ENCODE measurements at places on chromosomes 16 and 17.

GRCh38 chr16:16096121-16096857 is 127.0 kb downstream of the ABCC6 start:
- DNase-seq = no peak

GRCh38 chr16:54055864-54056263 is 230.7 kb downstream of the IRX3 start:
- no peak for DNase-seq

DNA sequence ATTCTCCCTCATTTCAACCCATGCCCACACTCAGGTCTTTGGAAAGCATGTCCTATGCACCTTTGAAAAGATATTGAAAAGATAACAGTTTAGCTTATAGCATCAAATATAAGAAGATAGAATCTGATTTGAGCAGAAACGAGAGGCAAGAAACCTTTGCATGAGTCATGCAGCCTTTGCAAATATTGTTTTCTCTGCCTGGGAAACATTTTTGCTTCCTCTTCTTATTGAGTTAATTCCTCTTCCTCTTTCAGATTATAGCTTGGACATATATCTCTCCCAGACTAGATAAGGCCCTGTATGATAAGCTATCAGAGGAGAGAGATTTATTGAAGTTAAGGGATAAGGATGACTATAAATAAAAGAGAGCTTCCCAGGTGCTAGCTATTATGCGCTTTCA is 46.1 kb upstream of the KCNJ2 start:
- no peak for DNase-seq

DNA sequence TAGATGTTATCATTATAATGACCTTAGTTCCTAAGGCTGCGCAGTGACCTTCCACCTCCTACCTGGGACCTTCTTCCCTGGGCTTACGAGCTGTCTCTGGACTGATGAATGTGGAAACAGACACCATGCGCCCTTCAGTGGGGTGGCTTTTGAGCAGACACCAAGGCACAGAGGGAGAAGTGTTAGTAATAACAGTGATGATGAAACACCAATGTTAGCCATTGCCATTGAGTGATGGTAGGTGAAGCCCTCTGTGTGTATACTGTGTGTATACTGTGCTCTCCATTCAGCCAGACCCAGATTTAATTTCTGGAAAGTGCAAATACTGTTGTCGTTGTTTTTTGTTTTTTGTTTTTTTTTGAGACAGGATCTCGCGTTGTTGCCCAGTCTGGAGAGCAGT is 44.5 kb downstream of the CLEC16A start:
- DNase-seq = no peak

DNA sequence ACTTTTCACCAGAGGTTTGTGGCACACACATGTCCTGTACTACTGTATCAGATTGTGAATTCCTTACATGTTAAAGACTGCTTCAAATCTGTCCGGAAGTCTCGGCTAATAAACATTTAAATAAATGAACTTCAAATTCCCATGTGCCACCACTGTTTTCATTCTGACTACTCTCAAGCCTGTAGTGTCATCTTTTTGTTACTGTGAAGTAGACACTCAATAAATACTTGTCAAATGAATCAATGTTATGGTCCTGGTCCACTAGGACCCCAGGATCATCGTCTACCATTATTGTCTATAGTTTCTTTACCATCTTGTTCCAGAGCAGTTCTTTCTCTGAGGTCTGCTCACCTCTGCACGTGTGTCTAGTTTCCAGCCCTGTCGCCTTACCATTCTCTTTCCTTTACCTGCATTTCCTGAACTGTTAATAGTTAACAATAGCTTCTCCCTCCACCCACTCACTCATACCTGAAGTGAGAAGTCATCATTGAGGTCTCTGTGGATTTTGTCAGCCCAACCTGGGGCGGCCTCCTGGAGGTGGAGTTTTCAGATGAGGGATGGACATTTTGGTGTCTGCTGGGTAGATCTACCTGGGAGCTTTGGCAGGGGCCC is 333.0 kb downstream of the SEC14L1 start:
- DNase-seq = no peak

DNA sequence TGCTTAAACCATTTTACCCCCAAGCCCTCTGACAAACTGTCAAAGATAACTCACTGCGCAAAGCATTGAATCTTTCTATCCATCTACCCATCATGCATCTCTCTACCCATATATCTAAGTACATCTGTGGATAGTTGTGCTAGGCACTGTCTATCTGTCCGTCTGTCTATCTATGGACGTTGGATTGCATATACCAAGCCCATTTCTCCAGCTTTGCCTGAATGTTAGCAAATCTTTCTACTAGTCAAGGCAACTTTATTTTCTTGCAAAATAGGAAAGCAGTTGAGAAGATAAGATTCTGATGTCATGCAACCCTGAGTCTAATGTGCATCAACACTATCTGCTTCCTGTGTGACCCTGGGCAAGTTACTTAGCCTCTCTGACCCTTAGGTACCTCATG is 117.2 kb downstream of the XYLT1 start:
- DNase-seq = no peak

GRCh38 chr17:32871746-32872145 is 5.2 kb downstream of the MYO1D start:
- DNase-seq = no peak

- no peak for DNase-seq
Measured at GRCh38 chr16:4831616-4832015, 15.5 kb downstream of the GLYR1 start.

- no peak for DNase-seq
Measured at GRCh38 chr17:49664706-49665211, 13.1 kb downstream of the SPOP start.

GRCh38 chr17:68297195-68297594 is 5.9 kb downstream of the ARSG start:
- DNase-seq = no peak

- no peak for DNase-seq
Measured at GRCh38 chr16:8572919-8573724, 17.2 kb downstream of the TMEM114 start.

- DNase-seq = no peak
Measured at GRCh38 chr17:34098699-34099098, 156.4 kb upstream of the CCL2 start.

- DNase-seq = no peak
Measured at GRCh38 chr17:57090560-57091185, 5.6 kb downstream of the AKAP1 start.

DNA sequence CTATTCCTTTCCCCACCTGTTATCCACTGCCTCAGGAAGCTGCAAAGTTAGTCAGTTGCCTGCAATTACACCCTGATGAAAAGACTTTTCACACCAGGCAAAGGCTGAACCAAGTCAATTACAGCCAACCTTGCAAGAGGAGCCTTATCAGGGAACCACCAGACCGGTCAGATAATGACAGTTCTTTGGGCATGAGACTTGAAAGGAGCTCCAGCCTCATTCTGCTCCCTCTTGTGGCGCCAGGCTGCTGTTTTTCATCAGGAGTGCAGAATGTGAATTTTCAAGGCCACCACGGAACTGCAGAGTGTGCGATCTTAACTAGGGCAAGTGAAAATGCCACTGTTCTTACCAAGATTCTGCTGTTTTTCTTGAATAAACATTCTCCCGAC is 22.5 kb downstream of the DNAI2 start:
- no peak for DNase-seq

DNA sequence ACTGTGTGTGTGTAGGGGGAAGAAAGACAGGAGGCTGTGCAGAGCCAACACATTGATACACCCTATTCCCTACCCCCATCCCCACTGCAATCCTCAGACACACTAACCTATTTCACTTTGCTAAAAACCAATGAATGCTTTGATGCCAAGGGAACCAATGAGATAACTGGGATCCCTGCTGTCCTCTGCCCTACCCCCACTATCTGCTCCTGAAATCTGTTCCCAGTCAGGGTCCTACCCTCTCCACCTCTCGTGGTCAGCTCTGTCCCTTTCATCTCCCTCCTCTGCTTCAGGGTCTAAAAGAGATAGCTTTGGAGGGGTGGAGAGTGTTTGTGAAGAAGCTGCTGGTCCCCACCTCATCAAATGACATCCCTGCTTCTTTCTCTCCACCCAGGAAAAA is 19.1 kb upstream of the SP6 start:
- DNase-seq = no peak

DNA sequence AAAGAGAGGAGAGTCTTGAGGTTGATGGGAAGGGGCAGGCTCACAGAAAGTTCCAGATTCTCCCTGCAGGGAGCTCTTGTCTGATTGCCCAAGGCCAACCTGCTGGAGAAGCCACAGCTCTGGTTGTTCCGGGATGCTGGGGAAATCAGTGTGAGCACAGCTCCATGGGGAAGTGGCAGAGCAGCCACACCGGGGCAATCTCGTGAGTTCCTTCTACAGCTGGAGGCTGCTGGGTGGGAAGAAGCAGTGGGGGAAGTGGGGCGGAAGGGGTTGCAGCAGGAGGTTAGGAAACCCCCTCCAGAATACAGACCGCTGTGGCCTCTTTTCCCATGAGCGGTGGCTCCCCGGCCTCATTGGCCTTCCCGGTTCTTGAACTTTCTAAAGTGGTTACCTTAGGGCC is 34.0 kb downstream of the KIAA0513 start:
- no peak for DNase-seq

GRCh38 chr16:48560692-48561091 is 49.3 kb downstream of the N4BP1 start:
- DNase-seq = no peak

DNA sequence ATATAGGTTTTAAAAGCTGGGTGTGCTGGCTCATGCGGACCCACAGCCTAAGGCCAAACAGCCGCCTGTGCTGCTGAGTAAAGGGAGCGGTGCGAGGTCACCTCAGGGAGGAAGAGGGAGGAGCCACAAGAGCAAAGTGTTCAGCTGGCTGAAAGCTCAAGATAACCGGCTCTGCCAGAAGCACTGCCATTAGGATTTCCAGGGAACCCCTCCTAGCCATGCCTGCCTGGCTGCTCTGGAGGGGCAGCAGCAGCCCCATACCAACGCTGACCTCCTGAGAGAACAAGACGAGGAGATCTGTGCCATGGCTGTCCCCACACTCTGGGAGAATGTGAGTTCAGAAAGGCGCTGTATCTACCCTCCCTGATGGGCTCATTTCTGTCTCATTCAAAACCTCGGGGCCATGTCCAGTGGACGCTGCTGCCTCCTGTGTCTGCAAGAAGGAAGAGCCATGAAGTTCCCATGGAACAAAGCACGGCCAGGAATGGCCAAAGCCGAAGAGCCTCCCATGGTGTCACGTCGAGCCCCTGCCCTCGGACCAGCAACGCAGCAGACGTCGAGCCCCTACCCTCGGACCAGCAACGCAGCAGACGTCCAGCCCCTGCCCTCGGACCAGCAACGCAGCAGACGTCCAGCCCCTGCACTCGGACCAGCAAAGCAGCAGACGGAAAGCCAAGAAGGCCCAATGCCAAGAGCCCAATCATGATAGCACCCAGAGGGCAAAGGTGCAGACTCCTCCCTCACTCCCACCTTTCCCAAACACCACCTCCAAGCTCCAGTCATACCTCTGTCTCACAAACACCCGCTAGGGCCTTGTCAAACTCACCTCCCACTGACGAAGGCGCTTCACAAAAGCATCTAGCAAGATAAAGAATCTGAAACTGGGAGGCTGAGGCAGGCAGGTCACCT is 107.0 kb downstream of the ANKRD11 start:
- no peak for DNase-seq

DNA sequence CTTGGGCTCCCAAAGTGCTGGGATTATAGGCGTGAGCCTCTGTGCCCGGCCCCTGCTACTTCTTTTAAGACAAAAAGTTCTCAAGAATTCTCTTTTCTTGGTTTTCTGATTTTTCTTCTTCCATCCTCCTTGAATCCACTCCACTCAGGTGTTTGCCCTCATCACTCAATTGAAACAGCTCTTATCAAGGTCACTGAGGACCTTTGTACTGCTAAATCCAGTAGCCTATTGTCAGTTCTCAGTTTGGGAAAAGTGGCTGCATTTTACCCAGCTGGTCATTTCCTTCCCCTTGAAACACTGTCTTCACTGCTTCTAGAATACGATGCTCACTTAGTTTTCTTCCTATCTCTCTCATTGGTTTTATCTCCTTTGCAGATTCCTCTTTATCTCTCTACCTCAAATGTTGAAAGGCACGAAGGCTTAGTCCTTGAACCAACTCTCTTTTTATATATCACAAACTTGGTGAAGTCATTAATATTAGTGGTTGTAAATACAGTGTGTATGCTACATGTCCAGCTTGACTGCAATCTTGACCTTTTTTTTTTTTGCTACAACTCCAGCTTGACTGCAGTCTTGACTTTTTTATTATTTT is 29.8 kb downstream of the ZNRF1 start:
- DNase-seq = no peak

- no peak for DNase-seq
Measured at GRCh38 chr16:50371936-50372595, 3.3 kb upstream of the BRD7 start.

GRCh38 chr17:65191811-65192740 is 54.9 kb downstream of the RGS9 start:
- no peak for DNase-seq

GRCh38 chr17:82915010-82915756 is 75.4 kb upstream of the ZNF750 start:
- DNase-seq = no peak

GRCh38 chr16:8989099-8989878 is 25.6 kb upstream of the USP7 start:
- DNase-seq = no peak

DNA sequence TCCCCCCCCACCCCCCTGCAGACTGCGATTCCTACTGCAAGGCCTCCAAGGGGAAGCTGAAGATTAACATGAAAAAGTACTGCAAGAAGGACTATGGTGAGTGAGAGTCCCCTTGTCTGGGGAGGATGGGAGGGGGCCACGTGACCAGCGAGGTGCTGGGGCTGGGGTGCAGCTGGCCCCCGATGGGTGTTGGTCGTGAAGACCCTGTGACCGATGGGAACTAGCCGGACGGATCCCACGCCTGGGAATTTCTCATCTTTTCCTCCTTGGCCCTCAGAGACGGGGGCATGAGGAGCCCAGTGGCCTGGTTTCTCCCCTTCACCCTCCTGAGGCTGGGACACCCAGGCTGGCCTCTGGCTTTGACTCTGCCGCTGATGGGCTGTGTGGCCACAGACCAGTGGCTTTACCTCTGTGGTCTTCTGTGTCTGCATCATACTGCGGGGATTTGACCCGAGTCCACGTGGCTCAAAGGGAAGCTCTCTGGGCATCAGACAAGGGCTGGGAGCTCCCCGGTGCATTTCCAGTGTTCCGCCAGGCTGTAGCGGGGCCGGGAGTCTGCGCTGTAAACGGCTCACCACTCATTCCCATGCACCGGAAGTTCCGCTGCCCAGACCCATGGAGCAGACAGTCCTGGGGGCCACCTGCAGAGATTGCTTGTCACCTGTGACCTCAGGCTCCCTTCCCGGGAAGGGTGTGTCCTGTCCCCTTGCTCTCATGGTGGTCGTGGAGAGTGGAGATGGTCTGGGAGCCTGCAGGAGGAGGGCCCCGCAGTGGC is 200.0 kb downstream of the NTN1 start:
- no peak for DNase-seq

DNA sequence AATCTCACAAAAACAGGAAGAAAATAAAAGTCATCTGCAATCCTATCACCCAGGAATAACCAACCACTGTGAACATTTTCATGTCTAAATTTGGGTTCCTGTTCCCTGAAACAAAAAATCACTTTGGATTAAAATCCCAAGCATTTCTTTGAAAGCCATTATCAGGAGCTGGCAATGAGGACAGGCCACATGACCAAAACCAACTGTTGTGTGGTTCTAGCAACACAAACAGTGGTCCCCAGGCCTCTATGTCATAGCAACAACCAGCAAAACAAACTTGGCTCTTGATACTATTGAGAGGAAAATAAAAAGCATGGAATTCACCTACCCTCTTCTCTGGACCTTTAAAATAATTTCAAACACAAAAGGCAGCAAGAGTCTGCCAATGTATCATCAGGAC is 252.5 kb downstream of the SLC39A11 start:
- no peak for DNase-seq

- DNase-seq = no peak
Measured at GRCh38 chr17:20223808-20224328, 214.7 kb downstream of the SPECC1 start.

- DNase-seq = no peak
Measured at GRCh38 chr16:66322174-66322573, 44.3 kb upstream of the CDH5 start.
